ENCODE measurements at places on chromosomes 3 and 15.

GRCh38 chr3:105608623-105609022, 241.9 kb downstream of the ALCAM start:
- no peak for DNase-seq

GRCh38 chr3:195153653-195154052, 117.3 kb downstream of the XXYLT1 start:
- no peak for DNase-seq

DNA sequence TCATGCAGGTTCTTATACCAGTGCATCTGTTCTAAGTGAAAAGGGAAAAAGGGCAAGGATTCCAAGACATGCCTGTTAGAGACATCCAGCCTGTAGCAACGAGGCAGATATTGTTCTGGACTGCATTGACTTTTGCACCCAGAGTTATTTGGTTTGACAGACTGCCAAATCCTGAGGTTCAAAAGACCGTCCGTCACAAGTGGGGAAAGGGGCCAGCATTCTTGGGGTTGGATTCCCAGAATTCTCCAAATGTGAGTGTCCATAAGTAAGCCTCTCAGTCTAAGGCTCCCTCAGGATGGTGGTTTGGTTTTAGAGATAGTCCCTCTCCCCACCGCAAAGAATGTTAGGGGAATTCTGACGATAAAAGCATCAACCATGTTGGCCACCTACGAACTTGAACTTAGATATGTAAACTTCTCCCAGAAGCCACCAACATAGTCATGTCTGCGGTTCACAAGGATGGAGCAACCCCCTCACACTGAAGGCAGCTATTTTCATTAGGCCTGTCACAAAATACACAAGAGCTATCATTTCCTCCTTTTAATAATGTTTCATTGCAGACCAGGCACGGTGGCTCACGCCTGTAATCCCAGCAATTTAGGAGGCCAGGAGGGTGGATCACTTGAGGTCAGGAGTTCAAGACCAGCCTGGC, 13.6 kb upstream of the LACTB start:
- peak; percentile 87 for DNase-seq

- DNase-seq: no peak
Observed at GRCh38 chr15:61769557-61769956, 290.7 kb downstream of the VPS13C start.

GRCh38 chr3:146543461-146544001, 876 bp downstream of the PLSCR1 start:
- peak; percentile 12 for DNase-seq

GRCh38 chr3:88041005-88041404, 17.8 kb downstream of the CGGBP1 start:
- DNase-seq: no peak

GRCh38 chr3:124628863-124629262, 101.4 kb upstream of the UMPS start:
- DNase-seq: no peak

DNA sequence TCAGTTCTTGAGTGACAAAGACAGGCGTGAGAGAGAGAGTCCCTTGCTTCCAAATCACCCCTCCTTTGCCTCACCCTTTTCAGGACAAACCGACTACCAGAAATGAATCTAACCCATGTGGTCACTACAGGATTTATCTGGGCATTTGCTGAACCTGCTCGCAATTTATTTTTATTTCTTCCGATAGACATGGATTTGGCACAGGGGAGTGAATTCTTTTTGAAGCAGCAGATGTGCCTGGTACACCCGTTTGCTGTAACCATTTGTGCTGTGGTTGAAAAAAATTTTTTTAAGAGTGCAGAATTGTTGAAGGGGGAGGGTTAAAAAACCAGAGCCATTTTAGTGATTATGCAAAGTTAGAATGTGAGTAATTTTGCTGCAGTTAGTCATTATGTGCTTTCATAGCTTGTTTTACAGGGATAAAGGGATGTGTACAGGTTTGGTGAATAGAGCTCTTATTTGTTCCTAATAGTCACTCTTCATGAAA, 442.0 kb downstream of the LPP start:
- peak; percentile 40 for DNase-seq

DNA sequence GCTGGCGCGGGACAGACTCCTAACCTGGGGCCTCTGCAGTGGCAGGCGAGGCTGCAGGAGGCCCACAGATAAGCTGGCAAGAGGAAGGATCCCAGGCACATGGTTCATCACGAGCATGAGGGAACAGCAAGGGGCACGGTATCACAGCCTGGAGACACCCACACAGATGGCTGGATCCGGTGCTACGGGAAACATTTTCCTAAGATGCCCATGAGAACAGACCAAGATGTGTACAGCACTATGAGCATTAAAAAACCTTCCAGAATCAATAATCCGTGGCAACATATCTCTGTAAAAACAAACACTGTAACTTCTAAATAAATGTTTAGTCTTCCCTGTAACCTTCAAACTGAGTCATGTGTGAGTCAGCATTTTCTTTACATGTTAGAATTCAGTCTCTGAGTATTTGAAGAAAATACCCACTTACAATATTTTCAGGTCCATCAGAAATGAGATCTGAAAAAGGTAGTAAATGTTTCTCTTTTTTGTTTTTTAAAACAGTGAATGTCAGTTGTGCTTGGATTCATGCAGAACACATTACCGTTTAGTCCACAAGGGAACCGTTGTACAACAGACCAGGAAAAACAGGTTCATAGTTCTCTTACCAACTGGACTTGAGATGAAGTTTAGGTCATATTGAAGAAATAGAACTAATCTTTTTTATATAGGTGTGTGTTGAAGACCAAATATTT, 75.9 kb downstream of the BOC start:
- peak; percentile 64 for DNase-seq

DNA sequence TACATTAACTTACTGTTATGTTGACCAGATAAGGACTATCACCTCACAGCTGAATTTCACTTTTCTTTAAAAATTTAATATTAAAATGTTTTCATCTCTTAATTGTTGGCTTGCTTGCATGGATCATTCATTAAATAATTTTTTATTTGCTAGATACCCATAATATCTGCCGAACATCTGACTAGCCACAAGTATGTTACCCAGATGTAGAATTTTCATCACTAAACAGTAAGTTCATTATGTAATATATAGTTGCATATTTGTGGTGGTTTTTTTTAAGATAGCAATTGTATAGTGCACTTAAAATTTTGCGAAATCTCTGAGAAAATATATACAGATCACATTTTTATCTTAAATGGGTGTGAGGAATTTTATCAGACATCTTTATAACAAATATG, 190.4 kb downstream of the MBNL1 start:
- no peak for DNase-seq

GRCh38 chr15:99590913-99591646, 25.3 kb downstream of the MEF2A start:
- DNase-seq: no peak

- no peak for DNase-seq
Observed at GRCh38 chr3:135311699-135312098, 516.6 kb downstream of the EPHB1 start.

- DNase-seq: no peak
Observed at GRCh38 chr15:94404733-94405283, 173.4 kb downstream of the MCTP2 start.

GRCh38 chr3:155110996-155111901, 31.1 kb downstream of the MME start:
- DNase-seq: no peak

- DNase-seq: no peak
Observed at GRCh38 chr3:134239538-134239937, 11.1 kb downstream of the RYK start.

GRCh38 chr3:34067536-34068051, 269.2 kb downstream of the PDCD6IP start:
- no peak for DNase-seq

- DNase-seq: peak; percentile 76
Observed at GRCh38 chr3:60579734-60580133, 671.5 kb downstream of the FHIT start.

DNA sequence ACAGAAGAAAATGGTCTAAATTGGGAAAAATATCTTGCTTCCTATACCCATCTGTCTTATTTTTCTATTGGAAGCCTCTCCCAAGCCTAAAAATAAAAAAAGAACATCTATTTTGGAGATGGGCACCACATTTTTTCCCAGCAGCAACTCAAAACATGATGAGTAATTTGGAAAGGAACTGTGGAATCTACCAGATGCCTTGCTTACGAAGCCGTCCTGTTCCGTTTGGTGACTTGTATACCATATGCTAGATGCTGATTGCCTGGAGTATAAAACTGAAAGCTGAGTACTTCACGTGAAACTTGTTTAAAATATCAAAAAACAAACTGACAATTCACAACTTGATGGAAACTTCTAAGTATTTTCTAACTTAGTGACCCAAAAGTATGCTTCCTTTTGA, 491.0 kb downstream of the ROBO2 start:
- DNase-seq: peak; percentile 1

DNA sequence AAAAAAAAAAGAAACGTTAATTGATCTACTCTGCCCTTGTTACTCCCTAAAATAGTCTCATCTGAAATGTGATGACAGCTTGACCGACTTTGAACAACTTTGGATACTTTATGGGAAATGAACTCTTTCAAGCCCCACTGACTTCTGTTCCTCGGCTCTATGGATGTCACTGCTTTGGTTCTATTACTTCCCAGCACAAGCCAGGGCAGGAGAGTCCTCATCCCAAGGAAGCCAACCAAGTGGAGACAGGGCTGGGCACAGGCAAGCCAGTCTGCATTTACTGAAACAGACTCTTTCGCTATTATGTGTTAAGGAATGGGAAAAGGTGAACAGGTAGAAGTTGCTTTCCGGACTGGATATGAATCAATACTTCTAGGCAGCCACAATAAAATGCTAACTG, 444.0 kb downstream of the FOXP1 start:
- no peak for DNase-seq

DNA sequence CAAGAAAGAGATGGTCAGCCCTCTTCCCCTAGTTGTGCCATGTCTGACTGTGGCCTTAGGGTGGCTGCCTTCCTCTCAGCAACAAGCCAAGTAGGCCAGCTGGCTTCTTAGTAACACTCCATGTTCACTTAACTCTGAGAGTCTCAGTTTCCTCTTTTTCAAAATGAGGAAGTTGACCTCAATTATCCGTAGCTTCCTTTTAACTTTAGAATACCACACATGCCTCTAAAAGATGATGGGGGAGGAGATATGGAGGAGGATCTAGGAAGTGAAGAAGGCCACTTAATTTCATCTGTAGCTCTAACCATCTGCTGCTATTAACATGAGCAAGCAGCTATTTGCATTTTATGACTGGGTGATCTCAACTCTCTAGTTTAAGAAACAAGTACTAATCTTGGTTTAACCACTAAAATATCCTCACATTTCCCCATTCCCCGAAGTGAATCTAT, 32.9 kb downstream of the CD200R1L start:
- peak; percentile 29 for DNase-seq
